Smooth muscle cell of the brain vasculature (primary cell): ENCODE measurements at places on chromosomes 2 and 18.
A peak's percentile ranks its signal among the peaks of the same experiment; 100 is the strongest.

DNA sequence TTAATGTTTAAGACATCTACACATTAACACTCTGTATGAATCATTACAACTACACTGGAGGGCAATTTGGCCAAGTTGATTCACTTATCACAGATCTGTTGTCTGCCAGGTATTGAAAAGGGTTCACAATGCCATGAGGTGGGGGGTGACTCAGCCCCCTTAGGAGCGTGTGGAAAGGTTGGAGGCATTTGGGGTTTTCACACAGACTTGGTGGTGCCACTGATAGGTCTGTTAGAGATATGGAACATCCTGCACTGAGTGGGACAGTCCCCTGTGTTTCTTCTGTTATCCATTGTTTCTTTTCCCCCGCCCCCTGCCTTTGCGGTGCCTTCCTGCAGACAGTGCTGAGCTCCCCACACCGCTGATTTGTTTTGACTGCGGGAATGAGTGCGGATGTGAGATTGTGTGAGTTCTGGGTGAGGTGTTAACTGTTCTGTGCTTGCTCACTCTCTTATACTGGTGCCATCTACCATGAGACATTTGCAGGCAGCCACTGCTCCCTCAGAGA lies 9.3 kb upstream of the TSN start:
- DNase-seq, result no peak

DNA sequence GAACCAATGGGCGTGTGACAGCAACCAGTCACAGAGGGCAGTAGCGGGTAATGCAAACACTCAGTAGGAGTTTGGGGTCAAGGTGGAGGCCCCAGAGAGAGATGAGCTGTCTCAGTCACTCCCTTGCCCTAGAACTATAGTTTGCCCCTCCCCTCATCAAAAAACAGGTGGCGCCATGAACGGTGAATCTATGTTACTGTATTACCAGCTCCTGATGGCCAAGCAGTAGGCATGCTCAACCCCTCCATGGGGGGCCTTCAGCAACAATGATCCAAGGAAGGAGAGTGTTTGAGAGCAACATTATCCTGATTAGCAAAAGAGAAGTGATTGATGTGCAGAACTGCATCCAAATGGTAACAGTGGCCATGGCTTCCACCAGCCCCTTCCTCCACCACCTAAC lies 30.4 kb downstream of the TRABD2A start:
- DNase-seq, result no peak

DNA sequence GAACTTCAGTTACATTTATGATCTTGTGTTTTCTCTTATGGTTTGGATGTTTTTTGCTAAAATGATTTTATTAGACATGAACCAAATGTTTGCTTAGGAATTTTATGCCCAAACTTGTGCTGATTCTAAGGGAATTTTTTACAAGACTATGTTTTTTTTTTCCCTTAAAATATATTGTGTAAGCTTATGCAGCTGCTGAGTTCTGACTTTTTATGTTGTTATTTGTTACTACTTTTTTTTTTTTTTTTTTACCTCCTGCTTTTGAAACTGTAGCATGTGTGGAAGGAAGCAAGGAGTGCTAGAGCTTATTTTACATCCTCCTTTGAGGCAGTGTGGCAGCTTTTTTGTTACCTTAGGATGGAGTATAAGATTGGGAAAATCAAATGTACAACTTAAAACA lies 6.0 kb upstream of the DNAH7 start:
- DNase-seq, result no peak

GRCh38 chr2:174022431-174022830 lies 57.3 kb upstream of the SP3 start:
- DNase-seq, result no peak

- no peak for DNase-seq
Observed at GRCh38 chr2:217701622-217702021, 301.2 kb downstream of the TNS1 start.

DNA sequence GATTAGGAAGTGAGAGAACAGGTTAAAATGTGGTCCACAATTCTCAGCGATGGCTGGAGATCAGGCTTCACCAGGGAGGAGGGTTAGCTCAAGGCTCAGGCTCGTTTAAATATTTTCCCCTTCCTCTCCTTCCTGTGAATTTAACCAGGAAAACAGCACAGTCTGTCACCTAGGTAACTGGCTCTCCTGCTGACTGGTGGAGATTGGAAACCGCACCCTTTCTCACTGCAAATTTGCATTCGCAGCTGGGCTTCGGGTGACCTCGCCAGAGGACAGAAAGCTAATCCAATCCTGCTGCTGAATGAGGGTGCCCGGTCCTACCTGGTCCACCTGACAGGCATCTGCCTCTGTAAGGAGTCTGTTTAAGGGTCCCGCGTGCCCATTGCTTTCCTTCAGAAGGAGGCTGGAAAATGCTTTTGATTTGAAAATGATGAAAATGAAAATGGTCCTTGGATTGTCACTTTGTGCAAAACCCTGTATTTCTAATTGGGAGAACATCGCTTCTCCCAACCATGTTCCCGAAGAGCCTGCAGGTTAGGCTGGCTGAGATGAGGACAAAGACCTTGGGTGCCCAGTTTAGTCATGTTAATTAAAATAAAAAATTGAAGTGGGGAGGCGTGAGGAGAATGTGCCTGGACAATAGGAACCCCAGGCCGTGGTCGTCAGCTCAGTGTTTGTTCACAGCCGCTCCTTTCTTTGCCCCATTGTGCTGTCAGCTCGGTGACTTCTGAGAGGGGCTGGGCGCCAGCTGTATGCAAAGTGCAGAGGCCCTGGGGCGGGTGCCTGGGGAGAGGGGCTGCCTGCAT lies 43.4 kb upstream of the MTCL1 start:
- DNase-seq, result no peak

DNA sequence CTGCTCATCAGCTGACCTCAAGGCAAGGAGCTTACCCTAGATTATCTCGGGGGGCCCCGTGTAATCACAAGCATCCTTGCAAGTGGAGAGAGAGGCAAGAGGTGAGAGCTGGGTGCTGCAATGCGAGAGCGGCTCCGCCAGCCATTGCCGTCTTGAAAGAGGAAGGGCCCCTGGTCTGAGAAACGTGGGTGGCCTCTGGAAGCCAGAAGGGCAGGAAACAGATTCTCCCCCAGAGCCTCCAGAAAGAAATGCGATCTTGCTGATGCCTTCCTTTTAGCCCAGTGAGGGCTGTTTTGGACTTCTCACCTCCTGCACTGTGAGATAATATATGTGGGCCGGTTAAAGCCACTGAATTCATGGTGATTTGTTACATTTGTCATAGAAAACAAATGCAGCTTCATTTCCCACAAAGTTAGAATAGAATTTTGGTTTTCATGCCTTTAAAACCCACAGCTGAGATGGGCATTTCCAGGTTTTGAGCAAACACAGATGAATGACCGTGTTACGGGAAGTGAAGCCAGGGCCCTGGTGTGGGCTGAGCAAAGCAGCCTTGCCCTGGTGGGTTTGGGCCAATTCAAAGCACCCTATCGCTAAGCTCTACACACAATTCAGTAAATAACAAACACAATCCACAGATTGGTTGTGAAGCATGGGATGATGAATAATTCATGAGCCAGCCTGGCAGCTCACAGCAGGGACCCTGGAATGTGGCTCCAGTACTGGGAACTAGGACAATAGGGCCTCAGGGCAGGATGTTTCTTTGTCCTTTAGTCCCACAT lies 319.9 kb upstream of the HS6ST1 start:
- peak; percentile 56 for DNase-seq

- DNase-seq, result no peak
Observed at GRCh38 chr18:46567196-46567595, 89.8 kb downstream of the LOXHD1 start.

GRCh38 chr2:146119586-146119985 lies 1599.7 kb upstream of the ZEB2 start:
- DNase-seq, result no peak

DNA sequence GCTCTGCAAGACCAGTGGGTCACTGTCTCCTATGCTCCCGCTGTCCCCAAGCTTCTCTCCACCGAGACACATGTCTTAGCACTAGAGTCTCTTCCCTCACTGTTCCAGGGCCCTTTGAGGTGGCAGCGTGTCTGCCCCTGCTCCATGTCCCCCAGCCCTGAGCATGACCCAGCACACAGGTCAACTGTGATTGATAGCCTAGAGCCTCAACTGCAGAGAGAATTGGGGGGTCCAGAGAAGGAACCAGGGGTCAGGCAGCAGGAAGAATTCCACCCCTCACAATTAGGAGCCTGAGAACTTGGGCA lies 54.6 kb upstream of the ODC1 start:
- no peak for DNase-seq

DNA sequence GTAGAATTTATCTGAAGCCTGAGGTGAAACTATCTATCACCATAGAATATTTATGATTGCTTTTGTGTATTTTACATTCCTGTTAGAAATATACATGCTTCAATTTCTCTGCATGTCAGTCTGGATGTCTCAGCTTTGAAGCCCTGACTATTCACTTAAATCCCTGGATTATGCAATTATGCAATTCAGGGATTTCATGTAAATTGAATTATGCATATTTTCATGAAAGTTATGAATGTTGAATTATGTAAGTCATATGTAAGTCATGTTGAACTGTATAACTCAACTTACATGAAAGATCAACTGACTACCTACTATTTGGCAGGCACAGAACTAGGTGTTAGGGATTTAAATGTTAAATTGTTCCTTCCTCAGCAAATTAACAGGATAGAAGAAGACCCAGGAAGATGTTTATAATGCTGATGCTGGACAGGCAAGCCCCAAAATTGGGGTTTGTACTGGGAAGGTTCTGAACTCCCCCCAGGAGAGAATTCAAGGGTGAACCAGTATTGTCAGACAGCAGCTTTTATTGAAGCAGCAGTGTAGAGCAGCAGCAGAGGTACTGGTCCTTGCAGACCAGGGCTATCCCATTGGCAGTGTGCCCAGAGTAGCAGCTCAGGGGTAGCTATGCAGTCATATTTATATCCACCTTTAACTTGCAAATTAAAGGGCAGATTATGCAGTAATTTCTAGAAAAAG lies 236.5 kb downstream of the ZNF804A start:
- no peak for DNase-seq

DNA sequence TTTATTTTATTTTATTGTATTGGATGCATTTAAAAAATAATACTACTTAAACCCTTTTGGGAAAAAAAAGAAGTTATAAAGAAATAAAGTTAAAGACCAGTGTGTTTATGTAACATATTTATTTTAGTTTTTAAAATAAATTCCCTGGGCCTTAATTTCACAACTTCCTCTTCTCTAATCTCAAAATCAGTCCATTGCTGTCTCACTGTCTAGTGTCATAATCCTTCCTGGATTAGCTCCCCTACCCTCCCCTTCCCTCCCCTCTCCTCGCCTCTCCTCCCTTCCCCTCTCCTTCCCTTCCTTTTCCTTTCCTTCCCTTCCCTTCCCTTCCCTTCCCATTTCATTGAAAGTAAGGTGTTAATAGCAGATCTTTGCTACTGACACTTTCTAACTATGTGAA lies 40.3 kb upstream of the ZEB2 start:
- no peak for DNase-seq

DNA sequence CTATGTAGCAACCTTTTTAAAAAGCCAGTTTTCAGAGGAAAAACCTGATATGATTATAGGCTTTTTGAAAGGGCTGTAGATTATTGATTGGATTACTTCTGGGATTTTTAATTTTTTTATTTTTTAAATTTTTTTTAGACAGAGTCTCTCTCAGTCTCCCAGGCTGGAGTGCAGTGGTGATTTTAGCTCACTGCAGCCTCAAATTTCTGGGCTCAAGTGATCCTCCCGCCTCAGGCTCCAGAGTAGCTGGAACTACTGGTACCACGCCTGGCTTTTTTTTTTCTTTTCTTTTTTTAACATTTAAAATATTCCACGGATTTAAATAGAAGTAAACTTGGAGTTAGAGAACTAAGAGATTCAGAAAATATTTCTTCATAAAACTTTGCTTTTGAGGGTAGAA lies 1.2 kb downstream of the MRPL19 start:
- no peak for DNase-seq

DNA sequence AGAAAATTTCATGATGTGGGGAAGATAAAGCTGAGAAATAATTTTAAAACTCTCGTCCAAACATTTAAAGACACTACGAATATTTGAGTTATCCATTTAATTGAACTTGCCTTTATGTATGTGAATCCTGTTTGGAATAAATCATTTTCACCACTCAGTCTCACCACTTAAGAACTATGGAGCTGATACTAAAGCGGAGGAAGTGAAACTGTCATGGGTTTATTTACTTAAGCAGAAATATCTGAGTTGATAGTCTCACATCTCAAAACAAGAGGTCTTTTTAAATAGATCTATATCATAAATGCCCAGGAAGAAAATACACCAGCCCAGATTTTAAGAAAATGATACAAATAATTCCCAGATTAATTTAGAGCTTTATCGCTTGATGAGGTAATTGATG lies 532.4 kb downstream of the ZNF804A start:
- no peak for DNase-seq

DNA sequence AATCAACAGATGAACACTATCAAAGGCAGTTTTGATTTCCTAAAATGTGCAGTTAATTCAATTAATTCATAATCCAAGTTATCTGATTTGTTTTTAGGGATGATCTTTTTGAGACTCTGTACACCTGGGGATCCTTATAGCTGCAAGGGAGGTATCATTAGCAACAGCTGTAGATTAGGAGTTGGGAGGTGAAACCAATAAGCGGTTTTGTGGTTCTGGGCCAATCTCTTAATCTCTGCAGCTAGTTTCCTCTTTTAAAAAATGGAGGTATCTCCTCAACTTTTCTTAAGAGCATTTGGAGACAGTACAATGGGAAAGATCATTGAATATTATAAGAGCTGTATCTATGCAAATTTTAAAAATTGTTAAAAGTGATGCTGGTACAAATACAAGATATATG lies 126.0 kb downstream of the MC4R start:
- no peak for DNase-seq

DNA sequence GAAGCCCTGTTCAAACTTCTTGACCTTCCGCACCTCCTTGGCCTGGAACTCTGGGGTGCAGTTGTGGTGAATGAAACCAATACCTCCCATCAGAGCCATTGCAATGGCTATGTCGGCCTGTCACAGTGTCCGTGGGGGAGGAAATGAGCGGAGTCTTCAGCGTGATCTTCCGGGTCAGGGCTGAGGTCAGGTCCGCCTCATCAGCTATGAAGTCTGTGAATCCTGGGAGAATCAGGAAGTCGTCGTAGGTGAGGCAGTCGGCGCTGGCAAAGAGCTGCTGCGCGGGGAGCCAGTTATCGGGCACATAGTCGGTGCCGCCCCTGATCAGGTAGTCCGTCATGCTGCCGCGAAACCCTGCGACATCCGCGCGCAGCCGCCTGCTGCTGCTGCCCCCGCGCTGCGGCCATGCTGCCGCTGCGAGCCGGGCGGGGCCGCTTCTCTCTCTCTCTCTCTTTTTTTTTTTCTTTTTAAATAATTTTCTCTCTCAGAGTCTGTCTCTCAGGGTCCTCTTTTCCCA lies 154.1 kb upstream of the ZSWIM2 start:
- no peak for DNase-seq

DNA sequence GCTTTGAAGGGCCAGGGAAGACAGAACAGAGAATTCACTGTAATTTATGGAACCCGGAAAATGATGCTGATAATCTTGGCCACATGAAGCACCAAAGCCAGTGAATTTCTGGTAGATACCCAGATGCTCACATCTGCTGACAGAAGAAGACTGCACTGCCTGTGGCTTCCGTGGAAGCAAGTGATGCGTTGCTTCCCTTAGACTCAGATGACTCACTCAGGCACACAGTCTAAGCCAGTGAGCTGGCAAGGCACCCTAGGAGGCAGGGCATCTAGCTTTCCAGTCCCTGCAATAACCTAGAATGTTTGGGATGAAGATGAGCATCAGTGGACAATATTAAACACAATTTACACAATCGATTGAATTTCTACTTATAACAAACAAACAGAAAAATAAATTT lies 284.7 kb downstream of the CMPK2 start:
- peak; percentile 15 for DNase-seq
